ENCODE measurements at places on chromosomes 2 and 18.

DNA sequence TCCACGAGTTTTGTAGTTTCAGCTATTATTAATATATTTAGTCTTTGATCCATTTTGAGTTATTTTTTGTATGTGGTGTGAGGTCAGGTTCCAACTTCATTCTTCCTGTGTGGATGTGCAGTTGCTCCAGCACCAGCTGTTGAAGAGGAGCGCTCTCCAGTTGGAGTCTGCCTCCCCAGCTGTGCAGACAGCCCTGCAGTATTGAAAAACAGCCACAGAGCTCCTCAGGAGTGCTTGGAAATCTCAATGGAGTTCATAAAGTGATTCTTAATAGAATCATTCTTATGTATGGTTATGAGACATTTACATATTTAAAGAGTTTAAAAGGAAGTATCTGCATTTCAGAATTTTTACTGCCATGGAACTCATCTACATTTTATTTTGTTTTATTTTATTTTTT lies 17.3 kb downstream of the DGKD start:
- DNase-seq: no peak

DNA sequence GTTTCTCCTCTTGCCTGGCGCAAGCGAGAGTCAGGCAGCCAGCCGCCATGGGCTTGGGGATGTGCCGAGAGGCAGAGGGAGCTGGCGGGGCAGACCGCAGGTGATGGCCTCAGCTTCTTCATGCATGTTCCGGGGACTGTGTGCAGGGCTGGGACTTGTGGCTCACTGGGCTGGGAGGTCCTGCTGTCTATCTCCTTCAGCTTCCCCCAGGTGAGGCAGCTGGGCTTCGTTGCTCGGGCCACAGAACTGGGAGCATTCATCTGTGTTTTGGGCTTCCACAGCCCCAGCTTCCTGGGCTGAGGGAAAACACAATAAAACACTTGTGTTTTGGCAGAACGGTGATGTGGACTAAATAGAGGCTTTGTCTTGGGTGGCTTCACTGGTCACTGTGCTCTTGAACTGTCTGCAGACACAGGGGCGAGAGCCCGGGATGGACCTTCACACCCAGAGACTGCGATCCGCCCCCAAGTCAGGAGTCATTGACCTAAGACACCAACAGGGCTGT lies 93.5 kb downstream of the DYSF start:
- no peak for DNase-seq

- no peak for DNase-seq
These were observed 191.9 kb downstream of the MYO3B start for GRCh38 chr2:170369894-170370293.

GRCh38 chr2:190318514-190318913 lies 1.1 kb downstream of the HIBCH start:
- no peak for DNase-seq

- DNase-seq: no peak
These were observed 62.6 kb downstream of the STPG4 start for GRCh38 chr2:47092465-47092864.

- no peak for DNase-seq
These were observed 233.4 kb upstream of the SIX3 start for GRCh38 chr2:44707945-44708660.

DNA sequence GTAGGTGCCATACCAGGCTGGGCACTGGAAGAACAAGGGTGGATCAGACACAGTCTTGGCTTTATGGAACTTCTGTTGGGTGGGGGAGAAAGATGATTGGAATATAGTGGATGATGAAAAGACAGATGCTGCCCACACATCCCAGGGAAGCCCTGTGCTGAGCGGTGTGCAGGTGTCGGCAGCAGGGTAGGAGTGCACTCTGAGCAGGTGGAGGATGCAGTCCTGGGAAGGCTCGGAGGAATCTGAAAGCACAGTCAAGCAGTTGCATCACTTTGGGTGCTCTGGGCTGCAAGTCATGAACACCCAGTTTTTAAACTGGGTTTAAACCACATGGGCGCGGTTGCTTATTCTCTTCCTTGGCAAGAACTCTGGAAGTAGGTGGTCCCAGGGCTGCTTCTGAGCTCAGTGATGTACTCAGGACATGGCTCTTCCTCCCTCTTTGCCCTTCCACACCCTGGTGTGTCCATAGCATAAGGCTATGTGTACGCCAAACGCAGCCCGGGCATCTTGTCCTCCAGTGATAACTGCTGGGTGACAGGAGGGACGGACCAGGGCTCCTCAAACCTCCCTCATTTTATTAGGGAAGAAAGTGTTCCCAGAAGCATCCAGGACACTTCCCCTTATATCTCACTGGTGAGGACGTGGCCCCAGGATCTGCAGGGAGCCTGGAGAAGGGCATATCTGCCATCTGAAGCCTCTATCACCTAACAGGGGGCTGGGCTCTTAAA lies 84.0 kb downstream of the SH3RF3 start:
- no peak for DNase-seq

GRCh38 chr2:29627279-29627711 lies 294.1 kb downstream of the ALK start:
- no peak for DNase-seq

- DNase-seq: no peak
These were observed 4.4 kb downstream of the ANKRD23 start for GRCh38 chr2:96839293-96839874.

DNA sequence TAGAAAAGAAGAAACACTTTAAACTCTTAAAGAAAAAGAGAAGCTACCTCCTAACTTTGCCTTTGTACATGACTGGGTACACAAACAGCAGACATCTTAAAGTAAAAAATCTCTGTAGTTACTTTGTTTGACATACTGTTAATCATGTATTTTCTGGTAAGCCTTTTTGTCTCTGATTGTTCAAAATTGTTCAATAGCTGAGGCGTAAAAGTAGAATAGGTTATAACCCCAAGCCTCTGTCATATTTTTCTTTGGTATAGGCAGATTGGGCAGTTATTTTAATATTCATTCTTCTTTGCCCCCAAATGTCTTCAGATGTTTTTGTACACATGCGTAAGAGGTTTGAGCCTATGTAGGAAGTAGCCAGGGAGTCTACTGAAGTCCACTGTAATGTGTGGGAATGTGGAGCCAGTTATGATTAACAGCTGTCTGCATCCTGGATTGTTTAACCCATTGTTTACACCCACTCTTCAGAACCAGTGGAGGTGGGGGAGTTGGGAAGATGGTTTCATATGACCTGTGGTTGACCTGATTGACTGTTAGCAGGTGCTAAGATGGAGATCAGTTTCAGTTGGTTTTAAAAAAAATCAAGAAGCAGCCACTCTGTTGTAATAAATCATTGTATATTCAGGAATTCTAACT lies 150.5 kb downstream of the TANC1 start:
- DNase-seq: no peak

DNA sequence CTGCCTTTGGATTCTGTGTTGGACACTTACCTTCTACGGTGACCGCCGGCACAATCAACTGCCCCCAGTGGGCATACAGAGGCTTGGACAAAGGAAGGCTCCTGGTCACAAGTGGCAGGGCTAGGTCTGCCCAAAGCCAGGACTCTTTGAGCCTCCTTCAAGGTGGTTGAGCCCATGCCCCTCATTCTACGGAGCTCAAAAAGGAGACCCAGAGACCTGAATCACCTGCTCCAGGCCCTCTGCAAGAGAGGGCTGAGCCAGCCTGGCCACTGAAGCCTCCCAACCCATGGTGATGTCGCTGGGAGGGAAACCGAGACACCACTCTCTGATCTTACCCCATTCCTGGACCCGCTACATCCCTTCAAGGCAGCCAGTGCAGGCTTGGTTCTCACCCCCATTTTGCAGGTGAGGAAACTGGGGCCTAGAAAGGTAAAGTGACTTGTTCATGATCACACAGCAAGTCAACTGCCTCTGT lies 87.9 kb downstream of the INHBB start:
- no peak for DNase-seq

DNA sequence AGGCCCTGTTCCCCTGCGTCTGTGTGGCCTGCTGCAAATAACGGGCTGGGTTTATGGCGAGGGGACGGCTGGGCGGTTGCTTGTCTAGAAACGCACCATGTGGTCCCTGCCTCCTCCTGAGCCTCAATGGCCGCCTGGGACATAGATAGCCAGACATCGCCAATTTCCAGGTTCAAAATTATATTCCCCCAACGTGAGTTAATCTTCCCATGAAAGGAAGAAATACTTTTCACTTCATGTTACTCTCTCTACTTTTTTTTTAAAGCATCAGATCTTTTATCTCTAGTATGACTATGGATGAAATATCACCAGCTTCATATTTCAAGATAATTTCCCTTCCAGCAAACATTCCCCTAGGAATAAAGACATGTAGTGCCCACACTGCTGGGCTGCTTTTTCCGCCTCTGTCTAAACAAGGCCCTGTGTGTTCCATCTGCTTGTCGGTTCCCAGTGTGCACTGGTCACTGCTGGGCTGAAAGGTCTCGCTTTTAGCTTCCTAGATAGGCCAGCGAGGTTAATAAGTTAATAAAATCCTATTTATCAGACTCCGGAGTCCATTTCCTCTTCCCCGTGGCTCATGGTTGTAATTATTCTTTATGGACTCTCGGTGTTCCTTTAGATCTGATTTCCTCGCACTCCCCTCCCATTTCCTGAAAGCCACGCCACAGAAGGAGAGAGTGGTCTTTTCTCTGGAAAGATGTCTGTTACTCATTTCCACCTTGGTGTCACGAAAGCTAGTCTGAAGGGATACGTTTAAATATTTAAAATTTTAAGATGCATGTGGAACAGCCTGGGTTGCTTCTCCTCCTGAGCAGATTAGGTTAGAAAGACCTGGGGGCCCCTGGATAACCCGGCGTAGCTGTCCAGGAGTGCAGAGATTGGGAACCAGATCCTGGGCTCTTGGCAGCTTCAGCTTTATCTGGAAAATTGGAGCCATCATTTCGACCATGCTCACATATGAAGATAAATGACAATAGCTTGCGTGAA lies 196.6 kb upstream of the COPS8 start:
- no peak for DNase-seq

- no peak for DNase-seq
These were observed 38.8 kb downstream of the ITGB1BP1 start for GRCh38 chr2:9384521-9384920.

DNA sequence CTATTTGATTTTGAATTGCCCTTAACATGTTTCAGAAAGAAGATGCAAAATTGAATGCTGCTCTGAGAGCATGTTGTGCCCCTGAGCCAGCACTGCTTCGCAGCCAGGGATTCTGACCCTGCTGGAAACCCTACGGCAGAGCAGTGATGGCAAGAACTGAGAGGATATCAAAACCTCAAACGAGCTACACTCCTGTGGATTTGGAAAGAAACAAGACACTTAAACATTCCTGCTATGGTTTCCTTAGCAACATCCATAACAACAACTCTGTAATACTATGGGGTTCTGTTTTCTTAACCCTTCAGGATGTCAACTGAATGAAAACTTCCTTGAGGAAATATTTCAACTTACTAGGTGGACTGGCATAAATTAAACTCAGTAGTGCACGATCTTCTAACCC lies 649.1 kb downstream of the NYAP2 start:
- DNase-seq: no peak

GRCh38 chr2:168456521-168457189 lies 583 bp downstream of the CERS6 start:
- no peak for DNase-seq

DNA sequence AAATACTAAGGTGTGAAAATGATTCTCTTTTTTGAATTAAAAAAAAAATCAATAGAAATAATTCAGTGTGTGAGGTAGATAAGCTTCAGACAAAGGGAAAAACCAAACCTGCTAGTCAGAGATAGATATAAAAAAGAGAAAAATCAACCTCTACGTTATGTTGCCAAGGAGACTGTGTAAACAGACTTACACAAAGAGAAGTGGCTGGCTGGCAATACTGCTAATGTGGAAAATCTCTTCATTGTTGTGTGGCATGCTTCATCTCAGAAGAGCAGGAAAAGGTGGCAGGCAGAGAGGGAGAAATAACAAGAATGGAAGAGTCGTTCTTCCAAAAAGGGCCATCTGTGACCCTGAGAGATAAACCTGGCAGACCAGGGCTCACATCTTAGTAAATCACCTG lies 200.8 kb downstream of the SLC8A1 start:
- DNase-seq: no peak

GRCh38 chr18:75173738-75174137 lies 35.2 kb downstream of the PTGR3 start:
- no peak for DNase-seq

GRCh38 chr2:118449401-118449800 lies 361.1 kb downstream of the INSIG2 start:
- DNase-seq: no peak

DNA sequence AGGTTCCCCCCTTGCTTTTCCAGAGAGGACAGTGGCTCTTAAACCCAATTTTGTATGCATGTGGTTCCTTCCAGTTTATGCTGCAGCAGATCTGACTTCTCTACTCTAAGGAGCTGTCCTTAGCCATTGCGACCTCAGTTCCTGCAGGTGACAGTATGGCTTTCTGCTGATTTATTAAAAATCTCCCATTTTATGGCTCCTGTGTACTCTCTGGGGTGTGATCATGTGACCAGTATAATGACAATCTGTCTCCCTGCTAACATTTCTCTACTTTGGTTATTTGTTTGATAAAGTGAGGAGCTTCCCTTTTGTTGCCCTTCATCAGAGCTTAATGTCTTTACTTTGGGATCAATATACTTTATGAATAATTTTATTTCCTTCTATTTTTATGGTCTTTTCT lies 148.7 kb upstream of the VRK2 start:
- DNase-seq: no peak

GRCh38 chr2:44936275-44936674 lies 5.2 kb upstream of the SIX3 start:
- DNase-seq: no peak

- DNase-seq: no peak
These were observed 49.3 kb downstream of the SLC39A10 start for GRCh38 chr2:195706161-195706900.

DNA sequence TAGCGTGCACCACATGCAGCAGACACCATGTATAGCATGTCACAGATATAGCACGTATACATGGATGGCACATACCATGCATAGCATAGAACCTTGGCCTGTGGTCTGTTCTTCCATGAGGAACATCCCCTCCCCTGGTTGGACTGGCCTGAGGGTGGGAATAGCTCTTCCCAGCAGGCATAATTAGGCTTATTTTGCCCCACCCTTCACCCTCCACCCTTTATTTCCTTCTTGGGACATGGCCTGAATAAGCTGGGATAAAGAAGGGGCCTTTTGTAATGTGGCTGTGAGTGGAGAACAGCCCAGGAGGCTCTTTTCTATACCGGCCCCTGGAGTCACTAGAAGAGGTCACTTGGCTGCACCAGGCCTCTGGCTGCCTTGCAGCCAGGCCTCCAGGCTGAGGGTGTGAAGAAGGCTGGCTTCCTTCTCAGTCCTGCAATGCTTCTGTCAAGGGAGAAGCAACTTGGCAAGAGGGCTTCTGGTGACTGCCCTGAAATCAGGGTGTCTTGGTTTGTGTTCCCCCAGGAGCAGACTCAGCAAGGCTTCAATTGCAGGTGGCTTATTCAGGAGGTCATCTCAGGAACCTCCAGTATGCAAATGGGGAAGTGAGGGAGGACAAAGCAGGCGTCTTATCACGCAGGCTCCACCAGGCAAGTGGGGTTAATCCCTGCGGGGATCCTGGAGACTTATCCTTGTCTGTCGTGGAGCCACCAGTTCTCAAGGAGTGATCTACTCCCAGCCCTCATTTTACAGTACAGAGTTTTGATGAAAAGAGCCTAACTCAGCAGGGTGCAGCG lies 68.2 kb downstream of the HS6ST1 start:
- DNase-seq: no peak
